Umbilical cord (tissue), 2 donors: ENCODE measurements at places on chromosomes 5 and 9.

GRCh38 chr9:4397917-4398316 lies 92.4 kb upstream of the SLC1A1 start:
- DNase-seq: no peak

DNA sequence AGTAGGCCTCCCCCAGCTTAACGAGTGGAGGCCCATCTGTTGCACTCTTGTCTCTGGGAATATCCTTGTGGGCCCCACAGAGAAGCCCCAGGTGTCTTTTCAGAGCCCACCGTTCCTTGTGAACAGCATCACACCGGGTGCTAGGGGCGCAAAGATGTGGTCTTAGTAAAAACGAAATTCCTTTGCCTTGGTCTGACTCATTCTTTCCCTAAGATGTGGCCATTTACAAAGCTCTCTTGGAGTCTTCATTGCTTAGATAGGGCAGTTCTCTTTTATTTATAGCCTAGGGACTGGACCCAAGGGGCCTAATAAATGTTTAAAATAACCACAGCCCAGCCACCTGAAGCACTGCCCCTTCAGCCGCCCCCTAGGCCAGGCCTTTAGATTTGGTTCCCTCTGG lies 52.8 kb upstream of the RPL26L1 start:
- peak; percentile 35 for DNase-seq

- no peak for DNase-seq
These were observed 7.1 kb downstream of the KIF20A start for GRCh38 chr5:138186002-138186447.

- DNase-seq: no peak
These were observed 48.5 kb upstream of the HAND1 start for GRCh38 chr5:154526231-154527226.

- DNase-seq: peak; percentile 66
These were observed 105.4 kb upstream of the FER start for GRCh38 chr5:108642170-108642906.

DNA sequence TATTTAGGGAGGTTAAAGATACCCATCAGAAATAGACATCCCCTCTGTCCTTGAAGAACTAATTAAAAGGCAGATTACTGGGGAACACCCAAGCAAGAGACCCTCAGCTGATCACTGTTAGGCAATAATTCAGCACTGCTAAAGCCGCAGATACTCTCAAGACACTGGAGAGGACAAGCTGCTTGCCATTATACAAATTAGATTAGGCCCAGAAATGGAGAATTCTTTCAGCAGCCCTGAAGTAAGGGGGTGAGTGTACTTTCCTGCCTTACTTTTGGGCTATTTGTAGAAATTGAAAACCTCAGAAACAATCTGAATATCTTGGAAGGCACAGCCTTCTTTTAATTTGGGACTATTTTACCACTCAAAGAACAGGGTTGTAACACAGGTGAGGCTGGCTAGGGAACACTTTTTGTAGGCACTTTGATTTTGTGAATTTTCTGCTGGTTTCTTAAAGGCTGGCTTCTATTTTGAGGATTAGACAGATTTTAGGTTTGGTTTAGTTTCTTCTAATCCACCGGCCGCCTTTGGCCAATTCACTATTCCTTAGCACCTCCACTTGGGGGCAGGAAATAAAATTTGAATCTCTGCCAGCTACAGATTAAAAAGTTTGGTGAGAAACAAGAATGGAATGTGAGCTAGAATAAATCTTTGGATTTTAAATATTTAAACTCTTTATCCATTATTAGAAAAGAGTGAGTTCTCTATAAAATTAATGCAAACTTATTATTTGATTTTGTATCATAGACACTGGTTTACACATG lies 106.0 kb downstream of the SMARCA2 start:
- DNase-seq: no peak

- DNase-seq: peak; percentile 63
These were observed 24.1 kb downstream of the HRH2 start for GRCh38 chr5:175681968-175682340.

GRCh38 chr5:122902263-122902662 lies 56.9 kb downstream of the SNX24 start:
- DNase-seq: no peak

- DNase-seq: no peak
These were observed 203.0 kb downstream of the MED10 start for GRCh38 chr5:6175172-6175854.

- DNase-seq: no peak
These were observed 11.1 kb downstream of the SMAD5 start for GRCh38 chr5:136143763-136144162.

GRCh38 chr5:79236970-79237739 lies 1.2 kb downstream of the JMY start:
- DNase-seq: peak; percentile 8

GRCh38 chr5:155472780-155473179 lies 459.2 kb downstream of the KIF4B start:
- DNase-seq: no peak

DNA sequence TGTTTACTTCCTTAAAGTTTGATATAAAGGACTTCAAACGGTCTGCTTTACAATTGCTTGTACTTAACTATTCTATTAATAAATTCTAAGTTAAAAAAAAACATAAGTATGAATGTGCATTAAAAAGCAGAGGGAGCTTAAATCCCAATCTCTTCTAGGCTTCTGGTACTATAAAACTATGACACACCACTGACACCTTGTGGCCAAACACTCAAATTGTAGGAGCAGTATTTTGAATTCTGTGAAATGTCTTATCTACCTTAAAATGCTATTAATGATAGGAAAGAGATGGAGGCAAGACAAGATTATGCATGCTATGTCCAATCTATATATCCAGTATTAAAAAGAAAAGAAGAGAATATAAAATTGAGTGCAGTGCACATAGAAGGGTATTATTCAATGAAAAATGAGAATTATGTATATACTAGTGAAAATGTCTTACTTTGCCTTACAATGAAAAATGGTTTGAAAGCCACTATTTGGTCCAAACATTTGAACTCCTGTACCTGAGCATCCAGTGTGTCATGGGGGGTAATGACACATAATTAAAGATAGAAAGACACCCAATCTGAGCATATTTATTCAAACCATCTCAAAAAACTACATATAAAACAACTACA lies 87.6 kb downstream of the ERP44 start:
- DNase-seq: peak; percentile 13

- DNase-seq: peak; percentile 19
These were observed 194.4 kb upstream of the CDKN2B start for GRCh38 chr9:22203371-22204138.

- DNase-seq: peak; percentile 66
These were observed 9.5 kb upstream of the NFIL3 start for GRCh38 chr9:91433180-91433579.

- no peak for DNase-seq
These were observed 1.9 kb downstream of the CERT1 start for GRCh38 chr5:75509546-75509945.

DNA sequence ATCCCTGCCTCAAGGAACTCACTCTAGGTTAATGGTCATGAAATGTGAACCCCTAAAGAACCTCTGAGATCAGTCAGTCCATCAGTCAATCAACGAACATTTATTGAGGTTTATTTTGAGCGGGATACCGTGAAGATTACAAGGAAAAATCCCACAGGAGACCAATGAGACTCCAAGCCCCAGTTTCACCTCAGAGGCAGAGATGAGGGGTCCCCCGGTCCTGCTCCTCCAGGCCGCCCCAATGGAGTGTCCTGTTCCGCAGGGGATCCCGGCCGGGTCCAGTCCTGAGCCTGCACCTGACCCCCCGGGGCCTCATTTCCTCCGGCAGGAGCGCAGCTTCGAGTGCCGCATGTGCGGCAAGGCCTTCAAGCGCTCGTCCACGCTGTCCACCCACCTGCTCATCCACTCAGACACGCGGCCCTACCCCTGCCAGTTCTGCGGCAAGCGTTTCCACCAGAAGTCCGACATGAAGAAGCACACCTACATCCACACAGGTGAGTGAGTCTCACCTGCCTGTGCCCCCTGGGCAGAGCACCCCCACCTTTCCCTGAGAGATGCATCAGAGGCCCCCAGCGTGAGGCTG lies 11.0 kb downstream of the GFI1B start:
- DNase-seq: no peak

DNA sequence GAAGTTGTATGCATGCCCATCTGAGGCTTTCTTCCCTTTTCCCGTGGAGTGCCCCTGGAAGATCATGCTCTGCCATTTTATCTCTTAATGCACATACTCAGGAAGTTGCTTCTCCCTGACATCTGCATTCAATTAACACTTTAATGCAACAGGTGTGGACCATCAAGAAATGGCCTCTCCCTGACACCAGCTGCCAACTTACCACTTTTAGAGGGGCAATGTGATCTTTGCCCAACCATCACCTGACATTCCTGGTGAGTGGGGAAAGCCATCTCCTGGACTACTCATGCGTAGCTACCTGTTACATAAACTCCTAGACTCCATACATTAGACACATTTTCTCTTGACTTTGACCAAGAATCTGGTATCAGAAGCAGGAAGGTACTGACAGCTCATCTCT lies 1450.4 kb upstream of the CDH9 start:
- no peak for DNase-seq
